ENCODE measurements at places on chromosomes 7 and 10.

GRCh38 chr7:18224138-18224537 is 196.5 kb upstream of the PRPS1L1 start:
- no peak for DNase-seq

- DNase-seq = peak; percentile 52
These were observed at the start of gene SNX10 for GRCh38 chr7:26291699-26292538. SNX10 (plus strand) TSS chr7:26291862; CDS start chr7:26346443, 54,581 bp downstream.

DNA sequence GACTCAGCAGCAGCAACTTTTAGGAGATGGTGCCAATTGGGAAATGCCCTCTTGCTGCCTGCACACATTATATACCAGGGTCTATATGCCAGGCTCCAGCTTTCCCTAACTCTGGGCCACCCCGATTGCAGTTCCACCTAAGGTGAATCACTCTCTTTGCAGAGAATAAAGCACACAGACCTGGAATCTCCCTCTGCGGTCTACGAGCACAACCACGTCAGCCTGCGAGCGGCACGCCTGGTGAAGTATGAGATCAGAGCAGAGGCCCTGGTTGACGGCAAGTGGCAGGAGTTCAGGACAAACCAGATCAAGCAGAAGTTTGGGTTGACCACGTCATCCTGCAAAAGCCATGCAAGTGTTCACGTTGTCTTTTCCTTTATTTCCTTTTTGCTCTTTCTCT is 38.2 kb upstream of the PLEKHA1 start:
- no peak for DNase-seq

DNA sequence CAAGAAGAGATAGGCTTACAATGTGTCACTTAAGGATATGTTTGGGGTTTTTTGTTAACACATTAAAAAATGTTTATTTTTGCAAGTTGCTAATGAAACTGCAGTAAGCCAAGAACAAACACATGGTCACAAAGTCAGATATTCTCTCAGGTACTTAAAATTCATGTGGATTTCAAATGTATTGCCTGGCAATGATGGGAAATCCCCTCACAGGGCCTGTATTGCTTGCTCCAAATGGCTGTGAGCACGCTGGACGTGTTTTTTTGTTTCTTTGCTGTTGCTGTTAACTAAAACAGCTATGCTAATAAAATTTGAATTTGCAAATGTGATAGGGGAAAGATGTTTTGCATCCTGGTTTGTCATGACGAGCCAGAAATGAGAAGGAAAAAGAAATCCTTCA is 3.8 kb upstream of the CELF2 start:
- DNase-seq = no peak

DNA sequence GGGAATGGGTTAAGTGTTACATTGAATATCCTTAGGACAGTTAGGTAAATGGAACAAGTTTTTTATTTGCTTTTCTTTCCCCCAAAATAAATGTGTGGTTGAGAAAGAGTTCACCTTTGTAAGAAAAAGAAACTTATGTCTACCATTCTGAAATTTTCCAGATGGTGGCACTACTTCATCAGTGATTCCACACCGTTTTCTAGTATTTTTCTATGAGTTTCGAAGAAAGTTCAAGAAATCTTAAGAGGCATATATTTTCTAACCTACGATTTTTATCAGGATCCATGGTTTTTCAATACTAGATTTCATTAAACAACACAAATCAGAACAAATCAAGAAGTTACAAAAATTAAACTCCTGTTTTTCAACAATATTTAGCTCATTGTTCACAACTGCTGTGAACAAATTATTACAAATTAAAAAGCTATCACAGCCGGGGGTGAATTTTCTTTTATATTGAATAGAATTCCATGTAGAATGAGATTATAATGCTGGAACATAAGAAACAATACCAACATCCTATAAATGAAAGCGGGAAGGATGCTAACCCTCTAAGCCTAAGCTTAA is 163.1 kb upstream of the NPVF start:
- DNase-seq = peak; percentile 26

DNA sequence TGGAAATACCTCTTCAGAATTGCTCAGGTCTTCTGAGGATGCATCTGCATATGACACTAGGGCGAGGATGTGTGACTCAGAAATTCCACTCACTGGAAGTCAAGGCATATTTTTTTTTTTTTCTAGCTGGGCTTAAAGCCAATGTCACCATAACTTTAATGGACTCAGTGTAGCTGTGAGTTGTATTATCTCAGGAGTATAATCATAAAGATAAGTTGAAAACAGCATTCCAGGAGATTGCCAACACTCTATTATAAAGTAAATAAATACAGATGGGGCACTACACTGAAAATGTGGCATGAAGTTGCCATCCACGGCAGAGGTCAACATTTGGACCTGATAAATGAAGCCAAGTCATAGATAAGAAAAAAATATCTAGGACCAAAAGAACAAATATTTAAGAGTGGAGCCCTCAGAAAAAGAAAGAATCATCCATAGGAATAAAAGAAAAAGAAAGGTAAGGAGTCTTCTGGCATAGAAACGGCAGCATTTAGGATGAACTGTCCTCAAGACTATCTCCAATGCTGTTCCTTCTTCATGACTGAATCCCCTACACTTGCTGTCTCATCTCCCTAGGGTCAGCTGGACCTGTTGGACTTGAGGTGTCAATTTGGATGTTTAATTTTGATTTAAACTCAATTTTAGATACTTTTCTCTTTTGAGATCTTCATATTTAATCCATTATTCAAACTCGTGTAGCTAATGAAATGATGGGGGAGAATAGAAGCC is 72.9 kb upstream of the CAV2 start:
- DNase-seq = no peak

DNA sequence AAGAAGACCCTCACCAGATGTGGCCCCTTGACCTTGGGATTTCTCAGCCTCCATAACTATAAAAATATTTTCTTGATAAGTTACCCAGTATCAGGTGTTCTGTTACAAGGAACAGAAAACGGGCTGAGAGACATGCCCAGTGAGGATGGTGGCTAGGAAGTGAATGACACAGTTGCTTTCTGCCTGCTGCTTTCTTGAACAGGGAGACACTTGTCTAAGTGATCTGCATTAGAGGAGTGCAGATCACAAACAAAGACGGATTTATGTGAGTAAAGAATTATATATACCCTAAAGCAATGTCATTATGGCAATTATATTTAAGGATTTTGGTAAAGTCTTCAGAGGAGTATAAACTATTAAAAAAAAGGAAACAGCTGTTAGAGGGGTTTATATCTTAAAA is 169.2 kb upstream of the AHR start:
- no peak for DNase-seq

DNA sequence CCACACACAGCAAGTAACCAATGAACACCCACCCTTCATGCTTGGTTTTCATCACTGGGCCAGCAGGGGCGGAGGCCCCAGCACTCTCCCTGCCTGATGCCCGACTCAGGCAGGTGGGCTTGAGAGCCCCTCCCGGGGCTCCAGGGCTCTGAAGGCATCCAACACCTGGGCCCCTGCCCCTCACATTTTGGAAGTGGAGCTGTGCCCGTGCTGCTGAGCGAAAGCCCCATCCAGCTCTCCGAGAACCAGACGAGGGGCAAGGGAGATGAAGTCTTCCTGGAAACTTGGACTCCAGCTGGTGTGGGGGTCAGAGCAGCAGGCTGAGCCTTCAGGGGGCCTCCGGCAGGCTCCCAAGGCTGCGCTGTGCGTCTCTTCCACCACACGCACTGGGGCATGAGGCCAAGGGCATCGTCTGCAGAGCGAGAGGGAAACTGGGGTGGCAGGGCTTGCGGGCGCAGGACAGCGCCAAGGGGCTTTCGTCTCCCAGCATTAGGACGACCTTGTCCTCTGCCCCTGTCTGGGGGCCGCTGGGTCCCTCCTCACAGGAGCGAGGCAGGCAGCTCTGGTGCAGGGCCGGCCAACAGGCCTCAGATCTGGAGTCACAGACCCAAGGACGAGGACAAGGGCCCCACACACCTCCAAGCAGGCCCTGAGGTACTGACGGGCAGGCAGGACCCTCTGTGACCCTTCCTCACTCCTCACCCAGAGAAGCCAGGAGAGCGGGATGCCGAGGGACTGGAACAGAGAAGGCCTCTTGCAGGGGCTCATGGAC is 108.3 kb upstream of the FAM20C start:
- no peak for DNase-seq

DNA sequence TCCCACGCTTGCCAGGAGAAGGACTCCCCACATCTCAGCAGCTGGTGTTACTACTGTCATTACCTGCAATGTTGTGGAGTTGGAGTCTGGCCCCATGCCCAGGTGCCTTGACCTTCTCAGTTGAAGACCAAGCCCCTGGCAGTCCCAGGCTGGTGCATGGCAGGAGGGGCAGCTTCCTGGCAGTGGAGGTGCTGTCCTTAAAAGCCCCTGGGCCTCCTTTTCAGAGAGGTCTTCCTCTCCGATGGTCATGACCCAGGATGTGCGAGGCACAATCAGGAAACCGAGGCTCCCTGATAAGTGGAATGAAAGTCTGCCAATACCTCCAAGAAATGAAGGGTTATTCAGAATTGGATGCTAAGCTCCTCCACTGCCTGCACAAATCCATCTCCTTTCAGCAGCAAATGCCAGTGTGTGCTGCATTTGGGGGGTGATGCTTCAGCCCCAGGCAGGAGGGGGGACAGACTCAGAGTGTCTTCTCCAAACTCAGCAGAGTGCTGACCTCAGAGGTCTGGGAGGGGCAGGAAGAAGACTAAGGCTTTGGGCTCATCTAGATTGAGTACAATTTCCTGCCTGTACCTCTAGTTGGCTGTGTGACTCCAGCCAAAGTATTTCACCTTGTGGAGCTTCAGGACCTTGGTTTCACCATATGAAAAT is 97.0 kb upstream of the DDC start:
- DNase-seq = no peak

DNA sequence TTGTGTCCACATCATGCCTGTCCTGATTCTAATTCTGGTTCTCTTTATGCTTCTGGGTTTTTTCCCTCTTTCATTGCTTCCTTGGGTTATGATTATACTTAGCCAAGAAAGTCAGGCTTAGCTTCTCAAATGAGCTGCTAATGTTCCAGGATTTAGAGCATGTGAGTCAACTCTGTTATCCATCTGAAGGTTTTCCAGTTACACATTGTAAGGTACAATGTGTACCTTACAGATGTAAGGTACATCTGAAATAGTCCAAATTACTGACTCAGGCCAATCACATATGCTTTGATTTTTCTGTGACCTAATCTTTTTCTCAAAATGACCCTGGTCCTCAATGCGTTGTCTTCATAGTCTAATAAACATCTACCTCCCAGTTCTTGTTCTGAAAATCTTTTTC is 13.3 kb upstream of the MIOS start:
- no peak for DNase-seq

DNA sequence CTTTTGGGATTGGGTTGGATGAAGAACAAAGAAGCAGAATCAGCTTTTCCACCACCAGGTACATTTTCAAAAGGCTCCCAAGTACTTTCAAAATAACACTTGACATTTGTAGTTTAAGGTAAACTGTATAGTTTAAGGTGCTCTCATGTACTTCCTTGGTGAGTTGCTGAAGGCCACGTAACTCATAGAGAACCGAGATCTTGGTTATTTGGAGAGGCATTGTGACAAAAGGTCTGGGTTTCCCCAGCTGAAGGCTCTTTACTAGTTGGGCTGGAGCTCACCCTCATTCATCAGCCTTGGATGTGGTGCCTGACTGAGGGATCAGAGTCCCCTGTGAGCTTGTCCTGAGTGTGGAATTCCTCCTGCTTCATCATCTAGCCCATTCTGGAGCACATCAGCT is 191.8 kb downstream of the TMEM178B start:
- no peak for DNase-seq

- DNase-seq = no peak
These were observed 86.6 kb downstream of the STRA8 start for GRCh38 chr7:135320268-135320667.

GRCh38 chr7:121384265-121384664 is 11.8 kb downstream of the FAM3C start:
- DNase-seq = no peak

- peak; percentile 24 for DNase-seq
These were observed 43.5 kb downstream of the TRRAP start for GRCh38 chr7:98921608-98922372.

- DNase-seq = no peak
These were observed 107.5 kb downstream of the NPTX2 start for GRCh38 chr7:98724591-98724990.

- DNase-seq = no peak
These were observed 134.1 kb downstream of the ADCYAP1R1 start for GRCh38 chr7:31186202-31186601.

DNA sequence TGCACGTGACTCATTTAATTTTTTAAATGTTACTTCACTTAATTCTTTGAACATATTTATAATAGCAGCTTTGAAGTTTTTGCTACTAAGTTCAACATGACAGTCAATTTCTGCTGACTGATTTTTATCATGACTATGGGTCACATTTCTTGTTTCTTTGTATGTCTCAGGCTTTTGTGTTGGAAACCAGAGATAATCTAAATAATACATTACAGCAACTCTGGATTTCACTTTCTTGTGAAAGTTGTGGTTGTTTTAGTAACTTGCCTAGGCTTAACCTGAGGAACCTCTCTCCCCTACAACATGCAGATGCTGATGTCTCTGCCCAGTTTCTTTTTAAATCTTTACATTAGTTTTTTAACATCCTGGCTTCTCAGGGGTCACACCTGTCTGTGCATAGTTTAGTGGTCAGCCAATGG is 180.8 kb downstream of the CCDC71L start:
- no peak for DNase-seq

DNA sequence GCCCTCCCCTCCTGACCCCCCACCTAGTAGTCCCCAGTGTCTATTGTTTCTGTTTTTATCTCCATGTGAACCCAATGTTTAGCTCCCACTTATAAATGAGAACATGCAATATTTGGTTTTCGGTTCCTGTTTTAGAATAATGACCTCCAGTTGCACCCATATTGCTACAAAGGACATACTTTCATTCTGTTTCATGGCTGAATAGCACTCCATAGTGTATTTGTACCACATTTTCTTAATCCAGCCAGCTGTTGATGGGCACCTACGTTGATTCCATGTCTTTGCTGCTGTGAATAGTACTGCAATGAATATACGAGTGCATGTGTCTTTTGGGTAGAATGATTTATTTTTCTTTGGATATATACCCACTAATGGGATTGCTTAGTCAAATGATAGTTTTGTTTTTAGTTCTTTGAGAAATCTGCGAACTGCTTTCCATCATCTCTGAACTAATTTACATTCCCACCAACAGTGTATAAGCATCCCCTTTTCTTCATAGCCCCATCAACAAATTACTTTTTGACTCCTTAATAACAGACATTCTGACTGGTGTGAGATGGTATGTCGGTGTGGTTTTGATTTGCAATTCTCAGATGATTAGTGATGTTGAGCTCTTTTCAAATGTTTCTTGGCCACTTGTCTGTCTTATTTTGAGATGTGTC is 128.4 kb upstream of the PHYHIPL start:
- no peak for DNase-seq

DNA sequence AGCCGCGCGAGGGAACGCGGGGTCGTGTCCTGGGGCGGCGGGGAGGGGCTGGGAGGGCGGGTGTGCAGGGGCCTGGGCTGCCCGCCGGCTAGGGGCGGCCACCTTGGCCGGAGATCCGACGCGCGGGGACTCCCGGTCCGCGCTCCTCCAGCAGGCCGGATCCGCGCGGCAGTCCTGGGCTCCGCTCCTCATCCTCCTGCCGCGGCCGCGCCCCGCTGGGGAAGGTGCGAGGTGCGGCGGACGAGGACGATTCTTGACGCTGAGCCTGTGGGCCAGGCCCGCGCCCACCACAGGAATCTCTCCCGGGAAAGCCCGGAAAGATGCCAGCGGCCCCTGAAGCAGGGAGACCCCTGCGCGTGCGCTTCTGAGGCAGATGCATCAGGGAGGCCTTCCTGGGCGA is 6.6 kb upstream of the OGDHL start:
- no peak for DNase-seq

- DNase-seq = no peak
These were observed 6.8 kb downstream of the VIPR2 start for GRCh38 chr7:159137906-159138305.

- no peak for DNase-seq
These were observed 637.0 kb downstream of the ZNF716 start for GRCh38 chr7:58086871-58087535.

- DNase-seq = no peak
These were observed 38.9 kb downstream of the NKX6-2 start for GRCh38 chr10:132746801-132747625.

Measured in putamen (tissue), 1 donor.